ENCODE measurements at places on chromosomes 12 and 14.

GRCh38 chr12:127125607-127126259 is 1141.2 kb upstream of the TMEM132C start:
- peak; percentile 85 for DNase-seq

GRCh38 chr12:26062566-26062965 is 62.3 kb downstream of the BHLHE41 start:
- DNase-seq: no peak

GRCh38 chr12:116453631-116454030 is 105.5 kb upstream of the MAP1LC3B2 start:
- no peak for DNase-seq

- no peak for DNase-seq
These were observed 185.5 kb upstream of the FAR2 start for GRCh38 chr12:28963554-28963953.

GRCh38 chr14:70137788-70138187 is 51.0 kb downstream of the SLC8A3 start:
- no peak for DNase-seq

DNA sequence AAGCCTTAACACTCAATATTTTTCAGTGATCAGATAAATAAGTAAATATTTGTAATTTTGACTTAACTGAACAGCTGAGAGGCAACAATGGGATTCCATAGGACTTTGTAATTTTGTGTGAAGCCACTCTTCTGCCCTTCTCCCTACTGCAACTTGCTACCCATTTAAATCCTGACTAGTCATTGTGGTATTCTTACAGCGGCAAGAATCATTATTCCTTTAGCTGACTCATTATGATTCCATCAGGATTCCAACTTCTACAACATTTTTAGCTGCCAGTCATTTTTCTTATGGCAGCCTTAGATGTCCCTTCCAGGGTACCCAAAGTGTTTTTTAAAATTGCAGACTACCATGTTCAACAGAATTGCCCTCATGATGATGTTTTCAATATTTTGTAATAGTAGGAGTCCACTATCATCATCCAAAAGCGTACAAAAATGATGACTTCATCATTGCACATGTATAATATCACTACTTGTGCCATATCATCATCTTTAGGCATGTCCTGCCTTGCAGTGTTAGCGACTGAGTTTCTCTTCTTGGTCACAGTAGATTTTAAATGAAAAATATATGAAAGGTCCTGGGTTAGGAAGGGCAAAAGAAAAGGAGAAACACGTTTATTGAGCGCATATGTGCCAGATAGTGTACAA is 5.1 kb upstream of the MAGOHB start:
- DNase-seq: no peak

- no peak for DNase-seq
These were observed 60.1 kb downstream of the TSPAN9 start for GRCh38 chr12:3137268-3137781.

DNA sequence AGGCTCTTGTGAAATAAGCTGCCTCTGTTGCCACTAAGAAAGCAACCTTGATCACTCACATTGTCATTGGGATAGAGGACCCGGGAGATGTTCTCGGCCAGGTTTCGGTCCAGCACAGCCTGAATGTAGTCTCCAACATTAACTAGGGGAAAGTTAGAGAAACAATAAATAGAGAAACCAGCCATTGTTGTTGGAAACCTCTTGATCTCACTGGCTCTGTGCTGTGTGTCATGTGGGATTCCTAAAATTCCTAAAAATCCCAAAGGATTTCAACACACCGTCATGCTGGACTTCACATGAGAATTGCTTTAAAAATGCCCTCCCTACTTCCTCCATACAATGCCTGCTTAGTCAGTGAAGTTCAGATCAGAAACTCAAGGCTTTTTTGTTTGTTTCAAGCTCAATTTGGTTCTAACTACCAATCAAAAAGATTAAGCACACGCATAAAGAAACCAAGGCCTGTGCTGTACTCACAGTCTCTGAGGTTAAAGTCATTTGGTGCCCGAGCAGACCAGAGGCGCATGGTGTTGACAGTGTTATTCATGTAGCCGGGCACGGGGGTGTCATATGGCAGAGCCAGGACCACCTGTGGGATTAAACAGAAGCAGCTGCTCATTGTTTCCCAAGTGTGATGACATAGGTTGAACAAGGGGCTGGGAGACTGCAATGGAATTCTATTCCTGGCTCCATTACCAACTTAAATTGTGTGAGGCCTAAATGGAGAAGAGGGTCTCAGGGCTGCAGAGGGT is 23.6 kb downstream of the PYGL start:
- DNase-seq: no peak

- no peak for DNase-seq
These were observed 4.2 kb downstream of the GSTZ1 start for GRCh38 chr14:77324816-77325745.
